ENCODE measurements at places on chromosomes 6 and 20.

- DNase-seq = no peak
Observed at GRCh38 chr6:152975204-152975915, 7.5 kb downstream of the FBXO5 start.

- DNase-seq = no peak
Observed at GRCh38 chr6:166485651-166486535, 100.6 kb downstream of the RAMACL start.

- no peak for DNase-seq
Observed at GRCh38 chr20:19668418-19668817, 89.6 kb upstream of the RIN2 start.

GRCh38 chr6:17300637-17301036 lies 19.5 kb downstream of the RBM24 start:
- DNase-seq = no peak

DNA sequence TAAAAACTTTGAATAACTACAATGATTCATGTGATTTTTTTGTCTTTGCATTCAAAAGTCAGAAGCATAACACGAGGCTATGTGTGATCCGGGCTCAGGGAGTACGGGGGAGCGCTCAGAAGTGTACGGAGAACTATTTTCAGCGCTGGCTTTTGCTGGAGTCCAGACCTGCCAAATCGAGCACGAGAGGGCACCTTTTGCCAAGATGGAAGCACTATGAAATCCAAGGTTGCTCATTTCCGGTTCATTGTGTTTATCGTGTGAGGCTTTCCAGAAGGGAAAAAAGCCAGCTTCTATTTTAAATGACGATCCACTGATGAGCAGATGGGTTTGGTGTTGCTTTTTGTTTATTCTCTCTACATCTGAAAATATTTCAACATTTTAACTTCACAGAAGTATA lies 11.3 kb downstream of the RAMACL start:
- no peak for DNase-seq

Measured in urothelium cell line (cell line).